ENCODE measurements at places on chromosomes 1 and 21.

GRCh38 chr1:200945111-200945510 lies 50.4 kb downstream of the INAVA start:
- DNase-seq, result no peak

DNA sequence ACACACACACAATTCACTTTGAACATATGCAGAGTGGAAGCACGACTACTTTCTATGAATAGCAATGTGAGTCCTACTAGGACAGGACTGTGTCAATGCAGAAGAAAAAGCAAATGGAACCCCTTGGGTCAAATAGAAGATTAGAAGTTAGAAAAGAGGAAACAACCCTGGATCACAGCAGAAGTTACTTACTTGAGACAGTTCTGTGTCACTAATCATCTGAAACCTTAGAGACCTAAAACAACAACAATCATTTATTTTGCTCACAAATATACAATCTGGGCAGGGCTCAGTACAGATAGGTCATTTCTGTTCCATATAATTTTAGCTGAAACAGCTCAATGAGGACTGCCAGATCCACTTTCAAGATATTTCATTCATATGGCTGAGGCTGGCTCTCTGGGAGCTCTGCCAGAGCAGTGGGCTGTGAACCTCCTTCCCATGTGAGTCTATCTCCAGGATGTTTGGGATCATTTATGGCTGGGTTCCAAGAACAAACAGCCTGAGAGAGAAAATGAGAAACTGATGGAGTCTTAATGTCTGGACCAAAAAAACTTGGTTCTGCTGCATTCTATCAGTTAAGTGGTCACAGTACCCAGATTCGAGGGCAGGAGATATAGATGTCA lies 42.5 kb upstream of the IL10 start:
- no peak for DNase-seq

GRCh38 chr1:175629318-175629694 lies 114.1 kb downstream of the TNR start:
- DNase-seq, result no peak

GRCh38 chr1:54460351-54460750 lies 54.2 kb upstream of the SSBP3 start:
- DNase-seq, result no peak

- no peak for DNase-seq
Measured at GRCh38 chr1:227948493-227949260, 945 bp upstream of the WNT9A start.

DNA sequence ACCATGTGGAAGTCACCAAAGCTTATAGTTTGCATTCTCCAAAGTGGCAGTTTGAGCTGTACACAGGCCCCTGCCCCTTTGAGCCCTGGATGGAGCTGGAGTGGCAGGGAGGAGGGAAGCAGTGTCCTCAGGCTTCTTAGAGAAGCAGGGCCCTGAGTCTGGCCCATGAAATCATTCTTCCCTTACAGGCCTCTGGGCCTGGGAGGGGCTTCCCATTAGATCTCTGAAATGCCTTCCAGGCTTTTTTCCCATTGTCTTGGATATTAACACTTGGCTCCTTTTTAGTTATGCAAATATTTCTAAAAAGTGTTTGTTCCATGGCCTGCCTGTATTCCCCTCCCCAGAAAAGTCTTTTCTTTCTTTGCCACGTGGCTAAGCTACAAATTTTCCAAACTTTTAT lies 10.0 kb upstream of the TRIM67 start:
- DNase-seq, result no peak

DNA sequence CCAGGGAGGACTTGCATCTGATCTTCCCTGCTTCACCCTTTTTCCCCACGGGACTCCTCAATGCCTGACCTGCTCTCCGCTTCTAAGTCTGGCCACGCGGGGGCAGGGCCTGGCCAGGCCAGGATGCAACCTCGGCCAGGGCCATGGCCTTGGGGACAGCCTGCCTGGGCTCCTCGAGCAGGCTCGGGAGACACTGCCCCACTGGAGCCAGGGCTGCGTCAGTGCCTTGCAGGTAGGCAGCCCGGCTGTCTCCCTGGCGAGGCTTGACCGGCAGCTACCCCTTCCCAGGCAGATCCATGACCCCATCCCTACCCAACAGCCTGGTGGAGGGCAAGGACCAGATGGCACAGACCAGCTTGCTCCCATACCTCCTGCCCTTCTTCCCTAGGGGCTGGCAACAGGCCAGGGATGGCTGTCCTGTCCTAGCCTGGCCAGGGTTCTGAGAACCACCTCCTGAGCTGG lies 2.7 kb upstream of the PRDM16 start:
- DNase-seq, result no peak

DNA sequence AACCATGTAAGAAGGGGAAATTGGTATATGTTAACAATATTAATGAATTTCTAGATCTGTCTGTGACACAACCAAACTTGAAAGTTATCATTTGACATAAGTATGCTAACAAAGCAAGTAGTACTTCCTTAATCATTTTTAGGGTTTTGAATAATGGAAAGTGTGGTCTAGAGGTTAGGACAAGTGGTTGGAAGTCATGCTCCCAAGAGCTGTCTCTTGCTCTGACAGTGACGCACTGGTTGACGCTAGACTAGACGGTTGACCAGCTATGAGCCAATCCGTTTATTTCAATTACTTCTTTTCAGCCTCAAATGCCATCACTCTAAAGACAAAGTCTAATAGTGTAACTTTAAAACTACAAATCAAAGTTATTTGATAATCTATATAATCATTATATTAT lies 20.7 kb upstream of the RGS1 start:
- no peak for DNase-seq

DNA sequence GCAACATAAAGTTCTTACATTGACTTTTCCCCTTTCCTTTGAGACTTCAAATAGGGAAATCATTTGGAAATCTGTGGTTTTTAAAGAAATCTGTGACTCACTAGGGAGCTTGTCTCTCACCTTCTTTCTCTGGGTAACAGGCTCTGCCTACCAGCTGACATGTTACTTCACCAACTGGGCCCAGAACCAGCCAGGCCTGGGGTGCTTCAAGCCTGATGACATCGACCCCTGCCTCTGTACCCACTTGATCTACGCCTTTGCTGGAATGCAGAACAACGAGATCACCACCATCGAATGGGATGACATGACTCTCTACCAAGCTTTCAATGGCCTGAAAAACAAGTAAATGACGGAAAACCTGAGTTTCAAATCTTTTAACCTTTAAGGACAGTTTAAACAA lies 9.2 kb upstream of the CHIA start:
- no peak for DNase-seq

- no peak for DNase-seq
Measured at GRCh38 chr1:194042736-194043135, 856.3 kb upstream of the B3GALT2 start.

GRCh38 chr1:236141447-236142252 lies 689 bp upstream of the GPR137B start:
- DNase-seq, result no peak

- no peak for DNase-seq
Measured at GRCh38 chr1:99763956-99764355, 2.5 kb downstream of the FRRS1 start.

DNA sequence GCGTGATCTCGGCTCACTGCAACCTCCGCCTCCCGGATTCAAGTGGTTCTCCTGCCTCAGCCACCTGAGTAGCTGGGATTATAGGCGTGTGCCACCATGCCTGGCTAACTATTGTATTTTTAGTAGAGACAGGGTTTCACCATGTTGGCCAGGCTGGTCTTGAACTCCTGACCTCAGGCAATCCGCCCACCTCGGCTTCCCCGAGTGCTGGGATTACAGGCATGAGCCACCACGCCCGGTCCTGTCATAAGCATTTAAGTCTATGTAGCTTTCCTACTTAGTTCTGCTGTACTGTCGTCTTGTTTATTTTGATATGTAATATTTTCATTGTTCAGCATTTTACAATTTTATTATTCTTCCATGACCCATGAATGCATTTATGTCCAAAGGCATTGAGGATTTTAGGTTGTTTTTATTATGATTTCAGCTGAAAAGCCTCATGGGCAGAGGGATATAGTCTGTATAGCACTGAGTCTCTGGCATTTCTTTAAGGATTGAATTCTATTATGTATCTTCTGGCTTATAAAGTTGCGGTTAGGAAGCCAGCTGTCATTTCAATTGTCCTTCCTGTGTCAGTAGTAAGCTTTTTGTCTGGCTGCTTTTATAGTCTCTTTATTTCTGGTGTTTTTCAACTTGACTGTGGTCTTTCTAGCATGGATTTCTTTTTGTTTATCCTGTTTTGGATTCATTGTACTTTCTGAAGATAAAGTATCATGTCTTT lies 9.2 kb downstream of the AGPAT3 start:
- no peak for DNase-seq
